Right ventricle myocardium inferior (tissue), 1 donor: ENCODE measurements at places on chromosomes 13 and 19. TPM values are rescaled to one million over a fixed set of nuclear protein-coding genes. Genes with fewer than 3 reads are reported as not detected.

Gene LILRB2
- 2.9 TPM for total RNA-seq

Gene ZNF578
- 1.6 TPM for total RNA-seq

Gene GIPC3
- 2.7 TPM for total RNA-seq

Gene PNMA8C
- total RNA-seq: not detected

Gene SIGLEC8
- total RNA-seq: 0.08 TPM

Gene NEK5
- total RNA-seq: 0.11 TPM

Gene ZNF45
- 7.8 TPM for total RNA-seq

Gene ZSCAN22
- 1.8 TPM for total RNA-seq

Gene KCNN1
- total RNA-seq: not detected

Gene PEAK3
- 0.68 TPM for total RNA-seq

Gene ZNF211
- 10.1 TPM for total RNA-seq

Gene ZNF850
- total RNA-seq: 4.1 TPM

Gene ZNF726
- total RNA-seq: 0.38 TPM

Gene SEMA6B
- 16.7 TPM for total RNA-seq

GRCh38 chr13:47853236-47853635 lies 147.8 kb downstream of the SUCLA2 start:
- DNase-seq: no peak

DNA sequence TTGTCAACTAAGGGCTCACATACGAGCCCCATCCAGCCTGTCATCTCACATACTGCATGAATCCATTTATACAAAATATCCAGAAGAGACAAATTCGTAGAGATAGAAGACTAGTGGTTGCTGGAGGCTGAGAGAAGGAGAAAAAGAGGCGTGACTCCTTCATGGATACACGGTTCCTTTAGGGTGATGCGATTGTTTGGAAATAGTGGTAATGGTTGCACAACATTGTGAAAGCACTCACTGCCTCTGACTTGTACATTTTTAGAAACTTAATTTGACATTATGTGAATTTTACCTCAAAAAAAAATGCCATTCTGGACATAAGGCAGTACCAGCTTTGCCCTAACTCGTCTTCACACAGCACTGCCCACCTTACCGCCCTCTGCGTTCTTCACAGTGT lies 27.3 kb downstream of the IGFL1 start:
- DNase-seq: no peak

GRCh38 chr19:50607388-50607787 lies 32.3 kb downstream of the SYT3 start:
- no peak for DNase-seq

- DNase-seq: no peak
These were observed 594 bp upstream of the ZNF850 start for GRCh38 chr19:36773223-36773579.

DNA sequence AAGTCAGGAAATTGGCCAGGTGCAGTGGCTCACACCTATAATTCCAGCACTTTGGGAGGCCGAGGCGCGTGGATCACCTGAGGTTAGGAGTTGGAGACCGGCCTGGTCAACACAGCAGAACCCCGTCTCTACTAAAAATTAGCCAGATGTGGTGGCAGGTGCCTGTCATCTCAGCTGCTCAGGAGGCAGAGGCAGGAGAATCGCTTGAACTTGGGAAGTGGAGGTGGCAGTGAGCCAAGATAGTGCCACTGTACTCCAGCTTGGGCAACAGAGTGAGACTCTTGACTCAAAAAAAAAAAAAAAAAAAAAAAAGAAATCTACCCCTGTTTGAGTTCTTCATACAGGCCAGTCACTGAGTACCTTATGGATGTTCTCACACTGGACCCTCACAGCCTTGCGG lies 42.0 kb downstream of the SLC15A1 start:
- DNase-seq: no peak

DNA sequence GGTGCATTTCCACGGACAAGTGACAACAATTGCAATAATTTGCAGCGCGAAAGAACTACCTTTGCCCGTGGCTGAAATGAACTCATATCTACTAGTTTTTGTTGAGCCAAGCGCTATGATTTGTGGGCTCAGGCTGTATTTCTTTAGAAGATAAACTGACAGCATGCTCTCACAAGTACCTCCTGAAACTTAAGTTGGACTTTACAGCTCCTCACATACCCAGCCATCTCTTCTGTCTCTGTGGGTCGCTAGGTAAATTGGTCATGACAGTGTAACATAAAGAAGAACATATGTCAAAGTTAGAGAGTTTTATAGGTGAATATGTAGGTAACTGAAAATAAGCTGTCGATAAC lies 839 bp downstream of the COG6 start:
- DNase-seq: no peak

- no peak for DNase-seq
These were observed 116.1 kb upstream of the TSC22D1 start for GRCh38 chr13:44692173-44692713.

DNA sequence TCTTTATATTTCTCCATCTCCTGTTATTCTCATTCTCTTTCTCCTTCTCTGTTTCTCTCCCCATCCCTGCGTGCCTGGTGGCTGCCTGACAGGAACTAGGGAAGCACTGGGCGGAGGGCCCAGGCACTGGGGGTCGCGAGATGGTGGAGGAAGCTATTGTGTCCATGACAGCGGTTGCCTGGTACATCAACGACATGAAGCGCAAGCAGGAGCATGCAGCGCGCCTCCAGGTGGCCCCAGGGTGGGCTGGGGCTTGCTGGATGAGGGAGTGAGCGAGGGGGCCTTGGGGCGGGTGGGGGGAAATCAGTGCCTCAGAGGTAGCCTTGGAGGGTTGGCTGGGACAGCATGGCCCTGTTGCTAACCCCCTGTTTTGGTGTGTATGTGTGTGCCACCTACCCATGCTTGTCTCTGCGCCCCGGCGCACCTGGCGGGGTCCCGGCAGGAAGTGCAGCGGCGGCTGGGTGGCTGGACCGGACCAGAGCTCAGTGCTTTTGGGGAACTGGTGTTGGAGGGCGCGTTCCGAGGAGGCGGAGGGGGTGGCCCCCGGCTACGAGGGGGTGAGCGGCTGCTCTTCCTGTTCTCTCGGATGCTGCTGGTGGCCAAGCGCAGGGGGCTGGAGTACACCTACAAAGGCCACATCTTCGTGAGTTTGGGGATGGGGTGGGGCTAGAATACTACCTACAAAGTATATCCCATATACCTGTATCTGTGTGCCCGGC lies 5.2 kb downstream of the PLEKHG2 start:
- DNase-seq: no peak

GRCh38 chr19:4830768-4831265 lies 695 bp downstream of the TICAM1 start:
- no peak for DNase-seq

GRCh38 chr19:17394891-17395415 lies 957 bp upstream of the CCDC194 start:
- DNase-seq: peak; percentile 91

- DNase-seq: no peak
These were observed 22.2 kb downstream of the SOHLH2 start for GRCh38 chr13:36192166-36192565.

DNA sequence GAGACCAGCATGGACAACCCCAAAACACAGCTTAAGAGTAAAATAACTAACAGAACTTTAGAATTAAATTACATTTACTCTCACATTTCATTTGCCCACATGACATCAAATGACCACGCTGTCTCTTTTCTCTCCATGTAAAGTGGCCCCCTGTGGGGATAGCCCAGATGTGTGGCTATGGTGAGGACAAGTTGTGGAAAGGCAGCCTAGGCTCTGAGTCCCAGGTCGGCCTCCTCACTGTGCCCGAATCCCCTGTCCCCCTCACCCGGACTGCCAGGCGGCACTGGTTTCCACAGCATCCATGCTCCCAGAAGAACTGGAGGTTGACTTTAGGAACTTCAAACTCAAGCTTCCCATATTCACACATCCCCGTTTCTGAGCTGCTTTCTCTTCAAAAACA lies 111.8 kb upstream of the UQCRFS1 start:
- no peak for DNase-seq

DNA sequence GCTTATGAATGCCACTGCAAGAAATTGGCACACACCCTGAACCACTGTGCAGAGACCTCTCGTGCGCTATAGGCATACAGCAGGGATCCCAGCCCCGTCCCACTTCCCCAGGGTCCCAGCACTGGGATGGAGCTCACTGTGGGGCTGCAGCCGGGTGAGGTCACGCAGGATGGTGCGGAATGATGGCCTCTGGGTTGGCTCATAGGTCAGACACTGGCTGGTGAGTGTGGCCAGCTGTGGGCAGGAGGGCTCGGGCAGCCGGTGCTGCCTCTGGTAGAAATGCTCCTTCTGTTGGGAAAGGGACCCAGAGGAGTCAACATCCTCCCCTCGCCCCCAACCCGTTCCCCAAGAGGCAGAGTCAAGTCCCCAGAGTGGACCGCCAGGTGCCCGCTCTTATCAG lies 17.0 kb upstream of the ICAM3 start:
- no peak for DNase-seq

- no peak for DNase-seq
These were observed 799.7 kb downstream of the DACH1 start for GRCh38 chr13:71067165-71067815.

DNA sequence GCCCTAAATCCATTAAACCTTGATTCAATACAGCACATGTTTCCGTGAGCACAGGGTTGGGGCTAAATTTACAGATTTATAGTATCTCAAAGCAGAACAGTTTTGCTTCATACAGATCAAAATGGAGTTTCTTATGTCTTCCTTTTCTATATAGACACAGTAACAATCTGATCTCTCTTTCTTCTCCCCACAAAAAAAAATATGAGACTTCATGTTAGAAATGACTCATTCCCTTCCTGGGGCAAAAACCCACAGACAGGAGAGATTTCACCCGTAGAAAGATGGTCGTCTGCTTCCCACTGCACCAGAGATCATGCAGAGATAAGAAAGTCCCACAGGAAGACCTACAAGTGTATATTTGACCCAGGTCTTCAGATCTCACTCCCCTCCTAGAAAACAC lies 7.7 kb upstream of the ZNF611 start:
- DNase-seq: no peak

- DNase-seq: no peak
These were observed 19.9 kb downstream of the STARD13 start for GRCh38 chr13:33265607-33266006.

GRCh38 chr13:41985788-41986508 lies 25.0 kb upstream of the VWA8 start:
- no peak for DNase-seq

GRCh38 chr19:49818649-49819370 lies 721 bp downstream of the MED25 start:
- DNase-seq: no peak

- no peak for DNase-seq
These were observed 6.2 kb downstream of the ERVK3-1 start for GRCh38 chr19:58311345-58311865.

DNA sequence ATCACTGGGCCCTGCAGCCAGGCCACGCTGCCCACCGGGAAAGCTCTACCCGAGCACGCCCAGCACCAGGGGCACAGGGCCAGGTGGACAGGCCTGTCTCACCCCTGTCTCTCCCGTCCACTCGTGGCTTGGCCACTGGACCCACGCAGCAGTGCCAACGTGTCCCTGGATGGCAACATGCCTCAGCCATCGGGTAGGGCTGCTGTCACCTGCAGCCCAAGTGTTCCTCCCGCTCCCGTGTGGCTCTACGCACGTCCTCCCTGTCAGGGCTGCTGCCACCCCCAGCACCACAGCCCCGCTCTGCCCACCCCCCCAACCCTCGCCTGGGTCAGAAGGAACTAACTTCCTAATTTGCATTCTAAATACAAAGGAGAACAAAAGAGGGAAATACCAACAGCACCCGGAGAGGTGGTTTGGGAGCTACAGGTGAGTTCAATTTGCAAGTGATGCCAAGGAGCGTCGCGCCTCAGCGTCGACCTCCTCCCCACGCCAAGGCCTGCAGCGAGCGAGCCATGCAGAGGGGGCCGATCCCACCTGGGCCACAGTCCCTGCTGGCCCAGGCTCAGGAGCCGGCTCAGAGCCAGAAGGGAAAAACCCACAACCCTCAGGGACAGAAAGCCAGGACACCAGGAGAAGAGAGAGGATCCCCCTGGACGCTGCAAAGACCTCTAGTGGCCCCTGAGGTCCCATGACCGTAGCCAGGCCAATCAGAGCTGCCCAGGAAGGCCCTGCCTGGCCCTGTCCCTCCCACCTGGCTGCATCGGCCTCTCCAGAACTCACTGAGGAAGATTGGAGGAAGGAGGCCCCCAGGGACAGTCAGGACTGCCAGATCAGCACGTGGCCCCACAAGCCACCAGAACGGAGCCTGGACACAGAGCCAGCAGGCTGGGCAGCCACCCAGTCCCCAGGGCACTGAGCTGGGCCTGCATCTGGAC lies 128.4 kb upstream of the SPACA7 start:
- DNase-seq: no peak

DNA sequence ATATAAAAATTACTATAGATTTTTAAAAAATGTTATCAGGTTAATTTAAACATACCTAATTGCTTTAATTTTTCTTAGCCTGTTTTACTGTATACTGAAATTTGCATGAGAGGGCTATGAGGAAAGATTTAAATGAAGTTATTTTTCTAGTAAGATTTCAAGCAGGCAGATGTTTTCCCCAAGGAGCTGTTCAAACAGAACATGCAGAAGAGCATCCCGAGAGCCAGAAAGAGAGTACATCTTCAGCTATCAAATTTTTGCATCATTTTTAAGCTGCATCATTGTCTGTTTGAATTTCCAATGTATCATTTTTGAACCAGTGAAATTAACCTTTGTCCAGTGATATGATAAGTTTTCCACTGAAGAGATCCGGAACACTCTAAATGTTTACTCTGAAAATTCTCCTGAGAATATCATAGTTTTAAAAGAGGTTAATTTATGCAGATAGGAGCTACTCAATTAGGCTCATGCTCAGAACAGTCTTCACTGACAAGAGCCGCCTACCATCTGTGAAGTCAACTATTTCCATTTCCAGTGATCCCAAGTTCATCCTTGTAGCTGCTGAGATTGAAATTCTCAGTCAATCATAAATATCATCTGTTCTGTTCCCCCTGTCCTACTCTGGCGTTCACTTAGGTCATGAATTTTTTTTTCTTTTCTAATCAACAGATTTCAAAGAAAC lies 467.7 kb upstream of the NBEA start:
- no peak for DNase-seq

DNA sequence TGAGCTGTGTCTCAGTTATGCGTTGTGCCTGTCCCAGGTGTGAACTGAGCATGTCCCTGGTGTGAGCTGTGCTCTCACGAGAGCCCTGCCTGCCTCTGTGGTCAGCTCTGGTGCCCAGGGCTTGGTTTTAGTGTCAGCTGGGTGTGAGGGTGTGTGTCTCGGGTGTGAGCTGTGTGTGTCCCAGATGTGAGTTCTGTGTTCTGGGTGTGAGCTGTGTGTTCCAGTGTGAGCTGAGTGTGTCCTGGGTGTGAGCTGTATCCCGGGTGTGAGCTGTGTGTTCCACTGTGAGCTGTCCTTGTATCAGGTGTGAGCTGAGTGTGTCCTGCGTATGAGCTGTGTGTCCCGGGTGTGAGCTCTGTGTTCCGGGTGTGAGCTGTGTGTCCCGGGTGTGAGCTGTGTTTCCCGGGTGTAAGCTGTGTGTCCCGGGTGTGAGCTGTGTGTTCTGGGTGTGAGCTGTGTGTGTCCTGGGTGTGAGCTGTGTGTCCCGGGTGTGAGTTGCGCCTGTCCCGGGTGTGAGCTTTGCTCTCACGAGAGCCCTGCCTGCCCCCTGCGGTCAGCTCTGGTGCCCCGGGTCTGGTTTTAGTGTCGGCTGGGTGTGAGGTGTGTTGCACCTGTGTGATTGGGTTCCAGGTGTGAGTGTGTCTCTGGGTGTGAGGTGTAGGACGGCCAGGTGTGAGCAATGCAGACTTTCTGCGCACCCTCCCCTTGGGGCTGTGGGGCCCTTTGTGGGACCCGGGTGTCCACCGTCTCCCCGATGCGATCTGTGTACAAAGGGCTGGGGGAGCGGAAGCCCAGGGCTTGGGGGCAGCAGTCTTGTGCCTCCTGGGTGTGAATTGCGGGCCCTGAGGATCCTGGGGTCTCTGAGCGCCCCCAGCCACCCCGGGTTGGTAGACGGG lies 7.1 kb upstream of the PEAK3 start:
- DNase-seq: peak; percentile 53

- no peak for DNase-seq
These were observed 97.7 kb downstream of the ING1 start for GRCh38 chr13:110811008-110811720.
